Activated CD4-positive, alpha-beta memory T cell treated with anti-CD3 and anti-CD28 coated beads for 36 hours (primary cell): ENCODE measurements at places on chromosomes 3 and 15.
A peak's percentile ranks its signal among the peaks of the same experiment; 100 is the strongest.

GRCh38 chr3:46619845-46620778 lies 7.8 kb downstream of the FAM240A start:
- DNase-seq = no peak

- peak; percentile 29 for DNase-seq
These were observed 49.4 kb downstream of the MYZAP start for GRCh38 chr15:57640930-57641682.

DNA sequence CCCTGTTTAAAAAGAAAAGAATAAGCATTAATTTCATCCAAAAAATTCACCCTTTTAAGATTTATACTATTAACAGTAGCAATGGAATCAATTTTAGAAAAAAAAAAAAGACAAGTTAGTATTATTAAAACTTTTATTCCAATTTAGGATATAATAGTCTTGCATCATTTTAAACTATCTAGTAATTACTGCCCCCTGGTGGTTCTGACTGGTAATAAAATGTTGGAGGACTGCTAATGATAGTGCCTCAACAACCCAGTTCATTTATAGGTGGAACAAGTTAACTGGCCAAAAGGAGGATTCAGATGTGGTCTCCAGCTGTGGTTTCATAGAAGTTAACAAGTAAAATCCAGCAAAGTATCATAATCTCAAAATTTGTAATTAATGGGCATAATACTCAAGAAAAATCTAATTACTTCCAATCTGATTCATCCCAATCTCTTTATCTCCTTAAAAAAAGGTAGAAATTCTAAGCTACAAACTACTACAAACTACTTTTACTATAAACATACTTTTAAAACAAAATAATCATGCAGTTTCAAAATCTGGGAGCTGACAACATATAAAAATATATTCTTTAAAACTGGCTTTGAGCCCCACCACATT lies 30.7 kb upstream of the WDR49 start:
- no peak for DNase-seq

DNA sequence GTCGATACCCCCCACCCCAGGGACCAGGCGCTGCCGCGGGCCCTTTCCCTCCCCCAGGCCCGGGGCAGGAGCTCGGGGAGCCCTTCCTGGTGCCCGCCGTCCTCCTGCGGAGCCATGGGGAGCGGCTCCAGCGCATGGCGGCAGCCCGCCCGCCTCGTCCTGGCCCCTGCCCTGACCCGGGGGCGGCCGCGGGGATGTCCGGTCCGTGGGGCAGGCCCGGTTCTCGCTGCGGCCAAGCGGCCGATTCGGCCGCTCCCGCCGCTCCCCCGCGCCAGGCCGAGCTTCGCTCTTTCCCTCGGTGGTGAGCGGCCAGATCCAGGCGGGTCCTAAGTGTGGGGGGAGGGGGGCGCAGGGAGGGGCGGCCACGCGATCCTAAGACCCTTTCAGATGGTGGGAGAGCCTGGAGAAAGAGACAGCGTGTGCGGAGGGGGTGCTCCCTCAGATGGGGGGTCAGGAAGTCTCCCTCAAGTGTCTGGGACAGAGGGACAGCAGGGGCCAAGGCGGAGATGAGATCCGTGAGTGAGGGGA lies 1.3 kb downstream of the NEIL1 start:
- no peak for DNase-seq

GRCh38 chr3:103167850-103168249 lies 733.0 kb downstream of the ZPLD1 start:
- DNase-seq = no peak

DNA sequence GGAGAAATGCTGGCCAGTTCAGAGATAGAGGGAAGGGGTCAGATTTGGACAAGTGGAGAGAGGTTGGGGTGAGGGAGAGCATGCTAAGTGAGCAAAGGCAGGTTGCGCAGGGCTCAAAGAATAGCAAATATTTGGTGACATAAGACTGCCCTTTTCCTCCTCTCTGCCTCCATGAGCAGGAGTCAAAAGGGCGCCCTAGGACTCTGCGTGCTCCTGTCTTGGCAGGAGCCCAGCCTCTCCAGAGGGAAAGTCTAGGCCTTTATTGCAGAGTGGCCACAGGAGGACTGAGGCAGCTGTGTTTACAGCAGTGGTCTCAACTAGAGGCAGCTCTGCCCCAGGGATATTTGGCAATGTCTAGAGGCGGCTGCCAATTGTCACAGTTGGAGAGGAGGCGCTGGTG lies 165.6 kb downstream of the FAM43A start:
- DNase-seq = no peak

DNA sequence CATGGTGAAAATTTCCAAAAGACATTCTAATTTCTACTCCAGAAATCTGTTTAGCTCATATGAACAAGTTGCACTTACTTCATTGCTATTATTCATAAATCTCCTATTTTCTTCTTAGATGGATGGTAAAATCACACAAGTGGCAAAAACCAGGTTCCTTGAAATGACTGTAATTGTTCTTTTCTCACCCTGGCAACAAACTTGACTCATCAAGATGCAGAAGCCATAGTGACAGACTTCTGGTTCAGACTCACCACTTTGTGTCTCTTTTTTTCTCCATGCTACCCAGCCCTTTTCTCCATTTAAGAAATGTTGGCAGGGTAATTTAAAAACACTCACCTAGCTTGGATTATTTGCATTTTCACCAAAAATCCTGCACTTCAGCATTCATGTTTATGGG lies 82.1 kb downstream of the LRRC28 start:
- no peak for DNase-seq

DNA sequence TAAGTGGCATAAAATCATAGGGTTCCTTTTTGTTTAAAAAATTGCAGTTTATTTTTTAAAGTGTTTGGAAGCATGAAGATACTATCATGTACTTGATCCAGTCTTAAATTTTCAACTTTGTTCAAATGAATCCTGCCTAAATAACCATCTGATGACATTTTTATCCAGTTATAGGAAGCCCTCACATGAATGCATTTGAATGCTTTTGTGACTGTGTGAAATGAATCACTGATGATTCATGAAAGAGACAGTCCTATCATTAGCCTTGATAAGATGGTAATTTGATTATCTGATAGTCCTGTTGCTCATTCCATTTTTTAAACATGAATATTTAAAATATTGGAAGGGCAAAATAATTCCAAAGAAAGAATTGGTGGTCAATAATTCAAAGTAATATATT lies 401.9 kb upstream of the ROBO2 start:
- no peak for DNase-seq

DNA sequence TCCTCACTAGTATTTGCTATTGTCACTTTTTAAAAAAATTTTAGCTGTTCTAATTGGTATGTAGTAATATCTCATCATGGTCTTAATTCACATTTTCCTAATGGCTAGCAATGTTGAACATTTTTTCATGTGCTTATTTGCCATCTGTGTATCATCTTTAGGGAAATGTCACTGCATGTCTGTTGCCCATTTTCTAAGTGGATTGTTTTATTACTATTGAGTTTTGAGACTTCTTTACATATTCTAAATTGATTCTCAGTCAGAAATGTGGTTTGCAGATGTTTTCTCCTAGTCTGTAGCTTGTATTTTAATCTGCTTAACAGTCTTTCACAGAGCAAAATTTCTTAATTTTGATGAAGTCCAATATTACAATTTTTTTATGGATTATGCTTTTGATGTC lies 33.6 kb upstream of the SEC22A start:
- DNase-seq = no peak
